Motor neuron (in vitro differentiated cells): ENCODE measurements at places on chromosomes 1 and 21. TPM values are rescaled to one million over a fixed set of nuclear protein-coding genes. Genes with fewer than 3 reads are reported as not detected.

Gene C2CD4D
- total RNA-seq = 0.27 and 0.61 TPM in 2 replicates

Gene PDC
- total RNA-seq = 0.29 and 0.50 TPM in 2 replicates

Gene UBXN10
- total RNA-seq = 1.6 and 1.7 TPM in 2 replicates

Gene MACO1
- 14.8 and 15.1 TPM in 2 replicates for total RNA-seq

Gene HSD3B2
- not detected in 2 replicates for total RNA-seq

Gene RAP1GAP
- 1.3 and 6.6 TPM in 2 replicates for total RNA-seq

Gene WDR47
- 10.3 and 11.8 TPM in 2 replicates for total RNA-seq

Gene MATN1
- total RNA-seq = 1.9 and 2.0 TPM in 2 replicates

Gene GPR161
- 18.9 and 19.6 TPM in 2 replicates for total RNA-seq

Gene CHODL
- total RNA-seq = 4.9 and 5.0 TPM in 2 replicates

Gene LAPTM5
- 1.2 TPM in 1 of 2 replicates, not detected in the other for total RNA-seq
